ENCODE measurements at places on chromosomes 6 and 20.

DNA sequence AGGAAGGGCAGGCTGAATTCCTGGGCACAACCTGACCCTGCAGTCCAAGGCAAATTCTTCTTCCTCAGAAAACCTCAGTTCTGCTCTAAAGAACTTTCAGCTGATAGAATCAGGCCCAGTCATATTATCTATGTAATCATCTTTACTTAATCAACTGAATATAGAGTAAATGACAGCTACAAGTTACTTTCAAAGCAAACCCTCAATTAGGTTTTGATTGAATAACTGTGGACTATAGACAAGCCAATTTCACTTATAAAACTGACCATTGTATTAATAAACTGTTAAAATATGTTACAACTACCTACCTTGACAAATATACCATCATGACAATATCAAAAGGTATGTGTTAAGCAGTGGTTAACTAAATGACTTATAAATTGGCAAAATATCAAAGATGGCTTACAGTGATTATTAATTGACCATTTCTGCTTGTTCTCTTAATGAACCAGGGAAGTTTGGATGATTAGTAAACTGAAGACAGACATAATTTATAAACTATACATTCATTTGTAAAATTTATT, 46.1 kb upstream of the ADGRF5 start:
- no peak for DNase-seq

- DNase-seq: no peak
Measured at GRCh38 chr6:83514466-83514865, 2.1 kb downstream of the PRSS35 start.

- no peak for DNase-seq
Measured at GRCh38 chr20:63382551-63383300, 21.6 kb upstream of the CHRNA4 start.

DNA sequence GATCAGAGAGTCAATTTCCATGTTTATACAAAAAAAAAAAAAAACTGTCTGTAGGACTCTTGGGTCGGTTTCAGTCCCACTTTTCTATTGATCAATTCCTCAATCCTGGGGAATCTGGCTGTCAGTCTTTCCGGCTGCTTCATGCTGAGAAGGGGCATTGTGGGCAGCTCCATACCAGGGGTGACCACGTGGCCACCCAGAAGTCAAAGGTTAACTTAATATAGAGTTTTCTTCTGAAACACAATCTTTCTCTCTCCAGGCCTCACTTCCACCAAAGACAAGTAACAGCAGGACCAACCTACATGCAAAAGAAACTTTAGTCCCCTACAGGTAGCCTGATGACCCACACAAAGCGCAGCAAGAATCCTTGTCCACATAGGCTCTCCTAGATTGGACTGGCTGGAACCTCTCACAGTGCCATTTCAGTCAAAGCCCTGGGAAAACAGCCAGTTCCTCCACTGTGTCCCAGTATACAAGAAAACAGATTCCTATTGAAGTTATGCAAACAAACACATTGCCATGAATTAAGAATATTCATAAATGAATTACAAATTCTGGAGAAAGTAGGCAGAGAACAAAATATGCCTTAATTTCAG, 18.5 kb upstream of the SERPINB9 start:
- no peak for DNase-seq

Measured in foreskin melanocyte (primary cell).